Placental pericyte (primary cell): ENCODE measurements at places on chromosomes 11 and 22. TPM values are rescaled to one million over a fixed set of nuclear protein-coding genes. Genes with fewer than 3 reads are reported as not detected.

Gene C11orf98
- total RNA-seq = 19.9 and 31.8 TPM in 2 replicates

Gene APLNR
- not detected in 2 replicates for total RNA-seq

Gene OR6T1
- not detected in 2 replicates for total RNA-seq

Gene DDTL
- 1.0 and 1.1 TPM in 2 replicates for total RNA-seq

Gene ARHGAP8
- under 0.01 and 0.22 TPM in 2 replicates for total RNA-seq

Gene CABP7
- not detected in 2 replicates for total RNA-seq

Gene MFRP
- total RNA-seq = not detected in 2 replicates

Gene C22orf15
- 0.44 and 0.86 TPM in 2 replicates for total RNA-seq

Gene TPBGL
- 0.14 TPM in 1 of 2 replicates, not detected in the other for total RNA-seq

Gene HEPN1
- not detected in 2 replicates for total RNA-seq

Gene RTN4R
- total RNA-seq = 0.29 and 1.3 TPM in 2 replicates
